SK-N-SH (cell line): ENCODE measurements at places on chromosomes 7 and 10.

DNA sequence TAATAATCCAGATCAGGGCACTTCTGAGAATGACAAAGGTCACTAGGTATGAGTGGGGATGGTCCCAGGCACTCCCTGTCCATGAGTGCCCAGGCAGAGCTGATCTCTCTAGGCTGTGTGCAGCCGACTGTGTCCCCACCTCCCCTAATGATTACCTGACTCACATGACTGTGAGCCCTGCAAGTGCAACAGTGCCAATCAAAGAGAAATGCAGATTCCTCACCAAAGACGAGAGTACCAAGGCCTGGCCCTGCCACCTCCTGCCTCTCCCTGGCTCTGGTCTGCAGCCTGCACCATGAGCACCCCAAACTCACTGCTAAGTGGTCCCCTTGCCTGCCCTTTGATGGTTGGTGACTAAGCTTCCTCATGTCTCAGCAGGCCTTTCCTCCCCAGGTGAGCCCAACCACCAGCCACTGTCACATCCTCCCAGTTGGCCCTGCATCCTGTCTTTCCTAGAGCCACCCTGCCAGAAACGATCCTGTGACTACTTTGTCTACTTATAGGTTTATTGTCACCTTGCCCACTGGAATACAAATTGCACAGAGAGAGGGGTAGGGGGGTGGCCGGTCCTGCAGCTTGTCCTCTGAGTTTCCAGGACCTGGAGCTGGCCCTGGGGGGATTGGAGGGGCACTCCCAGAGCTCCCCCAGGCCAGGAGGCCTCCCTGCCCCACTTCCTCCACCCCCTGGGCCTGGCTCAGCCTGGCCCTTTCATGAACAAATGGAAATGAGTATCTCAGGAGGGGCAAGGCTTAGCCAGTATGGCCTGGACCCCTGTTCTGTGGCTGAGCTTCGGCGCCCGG, 22.4 kb upstream of the GDF10 start:
- no peak for DNase-seq

- DNase-seq = peak; percentile 46
Measured at GRCh38 chr7:140607441-140607989, 33.1 kb downstream of the DENND2A start.

GRCh38 chr7:105429746-105430612, 41.3 kb upstream of the SRPK2 start:
- DNase-seq = peak; percentile 55

DNA sequence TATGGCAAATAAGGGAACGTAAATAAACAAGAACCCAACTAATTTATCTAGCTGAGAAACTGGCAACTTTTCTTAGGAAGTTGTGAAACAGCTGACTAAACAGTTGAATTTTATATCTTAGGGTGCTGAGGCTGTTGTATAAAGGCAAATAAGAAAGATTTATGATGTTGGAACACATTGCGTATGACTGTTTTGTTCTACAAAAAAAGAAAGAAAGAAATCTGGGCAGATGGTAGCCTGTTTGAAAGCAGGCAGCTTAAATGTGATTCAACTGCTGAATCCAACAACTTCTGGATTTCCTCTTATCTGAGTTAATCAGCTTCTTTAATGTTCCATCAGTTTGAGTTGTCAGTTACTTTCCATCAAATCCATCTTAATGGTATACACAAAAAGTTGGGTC, 214.5 kb downstream of the SNX13 start:
- DNase-seq = no peak

DNA sequence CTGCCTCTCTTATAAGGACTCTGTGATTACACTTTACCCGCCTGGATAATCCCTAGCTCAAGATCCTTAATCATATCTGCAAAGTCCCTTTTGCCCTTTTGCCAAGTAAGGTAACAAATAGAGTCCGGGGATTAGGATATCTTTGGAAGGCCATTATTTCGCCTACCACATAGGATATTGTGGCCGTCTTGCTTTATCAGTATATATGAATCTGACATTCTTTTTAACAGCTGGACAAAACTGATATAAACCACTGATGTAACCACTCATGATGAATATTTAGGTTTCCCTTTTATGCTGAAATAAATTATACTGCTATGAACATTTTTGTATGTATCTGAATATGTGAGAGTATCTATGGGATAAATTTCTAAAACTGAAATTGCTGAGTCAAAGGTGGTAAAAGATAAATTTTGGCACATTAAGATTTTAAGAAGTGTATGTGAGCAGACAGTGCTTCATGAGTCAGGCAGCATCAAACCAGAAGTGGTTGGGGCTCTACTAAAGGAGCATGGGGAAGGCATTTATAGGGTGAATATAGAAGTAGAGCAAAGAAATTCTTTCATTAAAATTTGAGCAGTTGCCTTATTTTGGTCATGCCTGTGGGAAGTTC, 44.7 kb downstream of the AVL9 start:
- no peak for DNase-seq

DNA sequence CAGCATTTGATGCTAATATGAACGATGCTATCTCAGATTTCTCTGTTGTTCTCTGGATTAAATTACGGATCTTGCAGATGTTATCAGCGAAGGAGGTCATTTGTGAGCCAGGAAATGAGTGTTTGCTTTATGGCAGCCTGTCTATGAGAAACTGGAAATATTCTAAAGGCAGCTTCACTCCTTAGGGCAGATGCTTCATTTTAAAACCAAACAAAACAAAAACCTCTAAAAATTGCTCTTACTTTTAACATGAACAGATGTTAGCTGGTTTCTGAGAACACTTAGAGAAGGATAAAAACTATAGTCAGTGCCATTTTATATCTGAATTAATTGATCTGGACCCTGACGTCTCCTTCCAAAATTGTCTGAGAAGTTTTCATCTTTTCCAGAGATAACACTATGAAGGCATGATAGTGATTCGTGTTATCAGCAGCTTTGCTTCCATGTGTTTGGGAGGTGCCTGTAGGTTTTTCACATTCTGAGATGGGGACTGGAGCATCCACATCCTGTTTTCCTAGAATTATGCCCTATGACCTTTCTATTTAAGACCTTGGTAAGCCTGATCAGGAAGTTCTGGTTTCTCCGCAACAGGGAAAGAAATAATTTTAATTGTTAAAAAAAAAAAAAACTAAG, 53.1 kb downstream of the CPED1 start:
- peak; percentile 44 for DNase-seq

- peak; percentile 98 for DNase-seq
Measured at GRCh38 chr7:105581066-105581811, at the start of gene EFCAB10. Gene EFCAB10 (minus strand): TSS chr7:105581493. CDS start chr7:105581463, 30 bp downstream.

- DNase-seq = no peak
Measured at GRCh38 chr7:123966936-123967335, 41.9 kb downstream of the SPAM1 start.

- no peak for DNase-seq
Measured at GRCh38 chr10:113176652-113177155, 226.7 kb downstream of the TCF7L2 start.

- no peak for DNase-seq
Measured at GRCh38 chr7:77823787-77824186, 25.2 kb downstream of the PHTF2 start.

- no peak for DNase-seq
Measured at GRCh38 chr7:80604436-80604835, 34.0 kb upstream of the CD36 start.

- no peak for DNase-seq
Measured at GRCh38 chr7:50436133-50436806, 13.9 kb downstream of the FIGNL1 start.

DNA sequence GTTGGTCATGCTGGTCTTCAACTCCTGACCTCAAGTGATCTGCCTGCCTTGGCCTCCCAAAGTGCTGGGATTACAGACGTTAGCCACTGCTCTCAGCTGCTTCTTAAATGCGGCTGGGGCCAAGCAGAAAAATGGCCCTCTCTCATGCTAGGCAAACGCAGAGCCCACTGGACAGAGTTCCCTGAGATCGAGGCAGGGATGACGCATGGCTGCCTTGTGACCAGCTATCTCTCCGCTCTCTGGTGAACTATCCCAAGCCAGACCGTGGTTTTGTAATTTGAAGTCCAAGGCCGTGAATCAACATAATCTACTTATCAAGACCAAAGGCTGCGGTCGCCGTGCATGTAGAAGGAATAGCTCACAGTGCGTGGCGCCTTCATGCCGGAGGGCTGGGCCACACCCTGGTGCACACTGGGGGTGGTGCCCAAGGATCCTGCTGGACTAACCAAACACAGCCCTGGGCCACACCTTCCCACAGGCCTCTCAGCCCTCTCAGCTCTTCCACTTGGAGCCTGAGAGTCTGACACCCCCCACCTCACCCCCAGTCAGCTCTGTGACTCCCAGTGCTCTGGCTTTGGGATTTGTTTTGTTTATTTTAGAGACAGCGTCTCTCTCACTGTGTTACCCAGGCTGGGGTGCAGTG, 88.1 kb upstream of the CUX1 start:
- no peak for DNase-seq

DNA sequence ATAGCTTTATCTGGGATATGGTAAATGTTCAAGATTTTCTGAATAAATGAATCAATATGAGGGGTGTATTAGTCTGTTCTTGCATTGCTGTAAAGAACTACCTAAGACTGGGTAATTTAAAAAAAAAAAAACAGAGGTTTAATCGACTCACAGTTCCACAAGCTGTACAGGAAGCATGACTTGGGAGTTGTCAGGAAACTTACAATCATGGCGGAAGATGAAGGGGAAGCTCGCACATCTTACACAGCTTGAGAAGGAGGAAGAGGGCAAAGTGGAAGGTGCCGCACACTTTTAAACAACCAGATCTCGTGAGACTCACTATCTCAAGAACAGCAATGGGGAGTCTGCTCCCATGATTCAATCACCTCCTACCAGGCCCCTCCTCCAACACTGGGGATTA, 32.5 kb upstream of the OTUD1 start:
- DNase-seq = no peak

DNA sequence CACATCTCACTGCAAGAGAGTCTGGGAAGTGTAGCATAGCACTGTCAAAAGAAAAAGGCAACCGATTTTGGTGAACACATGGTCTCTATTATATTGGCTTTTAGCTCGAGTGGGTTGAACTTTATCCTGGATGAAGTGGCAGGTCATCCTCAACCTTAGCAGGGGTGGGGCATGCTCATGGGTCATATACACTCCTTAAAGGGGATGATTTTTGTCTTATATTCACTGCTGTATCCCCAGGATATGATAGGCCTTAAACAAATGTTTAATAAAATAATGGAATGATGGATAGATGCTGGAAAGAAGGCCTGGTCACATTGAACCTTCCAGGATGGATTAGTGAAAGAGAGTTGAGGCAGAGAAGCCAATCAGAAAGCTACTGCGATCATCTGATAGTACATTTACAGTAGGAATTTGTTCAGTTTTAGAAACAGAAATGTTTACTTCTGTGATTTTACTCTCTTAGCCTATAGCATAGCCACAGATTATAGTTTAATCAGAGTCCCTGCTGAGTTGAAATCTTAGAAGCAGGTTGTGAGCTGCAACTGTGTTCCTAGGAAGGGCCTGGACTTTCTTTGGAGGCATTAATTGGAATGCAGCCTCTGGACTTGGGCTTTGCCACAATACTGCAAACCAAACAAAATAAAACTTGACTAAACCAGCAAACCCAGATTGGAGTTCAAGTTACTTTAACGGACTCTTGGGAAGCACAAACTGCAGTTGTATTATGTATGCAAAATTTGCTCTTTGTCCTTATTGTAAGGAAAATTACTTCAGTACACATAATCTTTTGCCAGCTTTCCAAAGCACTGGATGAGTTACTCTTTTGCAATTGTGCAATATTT, 138.3 kb downstream of the BMPER start:
- DNase-seq = no peak

- DNase-seq = no peak
Measured at GRCh38 chr10:44724415-44725174, 186.5 kb upstream of the TMEM72 start.

DNA sequence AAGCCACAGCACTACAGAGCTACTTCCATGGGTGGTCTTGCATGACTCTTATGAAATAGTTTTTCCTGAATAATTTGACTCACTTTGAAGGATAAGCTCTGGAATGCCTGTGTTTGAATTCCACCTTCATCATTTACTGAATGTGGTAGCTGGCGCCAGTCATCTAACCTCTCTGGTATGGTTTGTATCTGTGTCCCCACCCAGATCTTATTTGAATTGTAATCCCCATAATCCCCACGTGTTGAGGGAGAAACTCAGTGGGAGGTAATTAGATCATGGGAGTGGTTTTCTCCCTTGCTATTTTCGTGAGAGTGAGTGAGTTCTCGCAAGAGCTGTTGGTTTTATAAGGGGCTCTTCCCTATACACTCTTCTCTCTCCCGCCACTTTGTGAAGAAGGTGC, 11.2 kb upstream of the SLC13A1 start:
- DNase-seq = no peak

DNA sequence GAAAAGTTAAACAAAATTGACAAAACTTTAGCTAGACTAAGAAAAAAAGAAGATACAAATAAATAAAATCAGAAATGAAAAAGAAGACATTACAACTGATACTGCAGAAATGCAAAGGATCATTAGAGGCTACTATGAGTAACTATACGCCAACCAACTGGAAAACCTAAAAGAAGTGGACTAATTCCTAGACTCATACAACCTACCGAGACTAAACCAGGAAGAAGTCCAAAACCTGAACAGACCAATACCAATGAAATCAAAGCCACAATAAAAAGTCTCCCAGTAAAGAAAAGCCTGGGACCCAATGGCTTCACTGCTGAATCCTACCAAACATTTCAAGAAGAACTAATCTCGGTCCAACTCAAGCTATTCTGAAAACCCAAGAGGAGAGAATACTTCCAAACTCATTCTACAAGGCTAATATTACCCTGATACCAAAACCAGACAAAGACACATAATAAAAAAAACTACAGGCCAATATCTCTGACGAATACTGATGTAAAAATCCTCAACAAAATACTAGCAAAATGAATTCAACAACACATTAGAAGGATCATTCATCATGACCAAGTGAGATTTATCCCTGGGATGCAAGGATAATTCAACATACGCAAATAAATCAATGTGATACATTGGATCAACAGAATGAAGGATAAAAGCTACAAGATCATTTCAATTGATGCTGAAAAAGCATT, 20.3 kb downstream of the ELAPOR2 start:
- no peak for DNase-seq

DNA sequence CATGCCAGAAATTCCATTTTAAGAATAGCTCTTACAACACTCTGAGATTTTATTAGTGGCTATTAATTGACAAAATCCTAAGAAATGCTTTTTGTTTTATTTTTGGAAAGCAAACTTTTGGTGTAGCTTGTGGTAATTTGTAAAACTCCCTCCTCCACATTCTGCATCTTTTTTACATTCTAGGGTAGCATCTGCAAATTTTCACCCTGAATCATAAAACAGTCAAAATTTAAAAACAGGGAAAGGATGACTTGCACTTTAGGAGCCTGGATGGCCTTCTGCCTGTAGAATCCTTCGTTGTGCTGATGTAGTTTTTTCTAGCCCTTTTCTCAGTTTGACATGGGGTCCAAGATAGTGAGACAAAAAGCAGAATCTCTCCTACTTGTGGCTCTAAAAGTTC, 316.1 kb downstream of the ADRA2A start:
- DNase-seq = no peak

DNA sequence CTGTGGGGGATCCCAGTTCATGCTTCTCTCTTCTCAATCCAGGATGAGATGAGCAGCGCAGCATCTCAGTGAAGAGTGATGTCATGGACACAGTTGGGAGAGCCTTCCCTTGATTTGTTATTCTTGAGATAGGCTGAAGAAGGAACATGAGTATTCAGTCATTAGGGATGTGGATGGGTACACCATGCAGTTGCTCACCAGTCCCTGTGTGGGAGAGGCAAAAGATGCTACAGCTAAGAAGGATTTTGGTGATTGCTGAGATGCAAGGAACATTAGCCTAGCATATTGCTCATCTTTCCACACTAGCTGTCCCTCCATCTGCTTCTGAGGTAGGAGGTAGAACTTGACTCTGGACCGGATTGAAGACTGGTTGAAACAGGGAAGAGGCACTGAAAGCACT, 179.6 kb downstream of the GALNT17 start:
- no peak for DNase-seq

- no peak for DNase-seq
Measured at GRCh38 chr7:8985255-8985654, 551.8 kb downstream of the NXPH1 start.
